ENCODE measurements at places on chromosomes 7 and 10.
A peak's percentile ranks its signal among the peaks of the same experiment; 100 is the strongest.

DNA sequence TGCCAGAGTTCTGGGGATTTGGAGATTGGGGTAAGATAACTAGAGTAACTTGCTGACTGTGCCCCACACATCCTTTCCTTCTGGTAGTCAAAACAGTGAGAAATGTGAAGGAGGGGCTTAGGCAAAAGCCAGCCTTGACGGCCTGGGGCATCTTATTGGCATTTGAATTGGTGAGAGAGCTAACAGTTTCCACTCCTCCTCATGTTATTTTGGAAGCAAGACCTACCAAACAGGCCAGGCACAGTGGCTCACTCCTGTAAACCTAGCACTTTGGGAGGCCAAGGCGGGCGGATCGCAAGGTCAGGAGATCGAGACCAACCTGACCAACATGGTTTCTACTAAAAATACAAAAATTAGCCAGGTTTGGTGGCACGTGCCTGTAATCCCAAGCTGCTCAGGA lies 596.6 kb downstream of the GRM8 start:
- peak; percentile 58 for DNase-seq

DNA sequence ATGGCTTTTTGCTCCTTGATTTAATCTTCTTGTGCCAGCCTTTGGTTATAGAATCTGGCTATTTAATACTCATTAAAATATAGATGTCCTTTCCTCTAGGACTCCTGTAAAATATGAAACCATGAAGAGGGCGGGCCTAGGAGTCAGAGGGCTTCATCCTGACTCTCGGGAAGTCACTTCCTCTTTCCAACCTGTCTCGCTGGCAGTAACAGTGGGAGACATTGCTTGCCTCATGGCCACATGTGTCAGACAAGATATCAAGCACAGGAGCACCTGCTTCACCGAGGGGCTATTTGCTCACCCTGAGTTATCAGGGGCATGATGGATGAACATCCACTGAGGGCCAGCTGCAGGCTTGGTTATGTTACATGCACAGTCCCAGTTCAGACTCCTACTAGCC lies 31.0 kb downstream of the SLIT1 start:
- peak; percentile 15 for DNase-seq

GRCh38 chr7:116776610-116777289 lies 85.6 kb upstream of the CAPZA2 start:
- DNase-seq = no peak

DNA sequence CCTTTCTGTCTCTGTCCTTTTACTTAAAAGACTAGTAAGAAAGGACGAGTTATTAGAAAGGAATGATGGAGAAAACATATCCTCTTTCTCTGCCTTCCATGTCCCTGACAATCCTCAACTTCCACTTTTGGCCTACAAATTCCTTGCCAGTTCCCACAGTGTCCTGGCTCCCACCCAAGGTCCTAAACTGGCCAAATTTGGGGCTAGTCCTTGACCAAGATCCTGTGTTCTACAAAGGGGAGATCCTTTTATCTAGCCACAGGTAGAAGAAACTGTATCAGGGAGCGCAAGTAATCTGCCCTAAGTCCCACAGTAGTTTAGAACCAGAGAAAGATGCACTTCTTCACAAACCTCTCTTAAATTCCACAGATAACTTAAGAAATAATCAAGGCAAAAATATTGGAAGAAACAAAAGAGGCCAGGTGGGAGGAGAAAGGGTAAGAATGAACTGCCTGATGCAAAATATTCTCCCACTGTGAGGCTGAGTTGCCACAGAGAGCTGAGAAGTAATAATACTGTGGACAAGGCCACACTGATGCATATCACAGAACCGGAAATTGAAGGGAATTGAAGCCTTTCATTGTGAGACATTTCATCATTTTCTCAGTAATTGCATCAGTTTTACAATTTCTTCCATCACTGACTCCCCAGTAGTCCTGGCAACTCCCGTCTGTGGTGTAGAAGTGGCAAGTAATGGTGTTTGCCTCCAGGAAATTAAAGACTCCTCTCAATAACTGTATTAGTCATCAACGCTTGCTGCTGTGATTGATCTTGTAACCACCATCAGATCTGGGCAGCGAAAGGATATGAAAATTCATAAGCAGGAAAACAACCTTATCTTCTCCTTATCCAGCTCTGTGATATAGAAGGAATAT lies 47.2 kb downstream of the DNAJC12 start:
- no peak for DNase-seq

DNA sequence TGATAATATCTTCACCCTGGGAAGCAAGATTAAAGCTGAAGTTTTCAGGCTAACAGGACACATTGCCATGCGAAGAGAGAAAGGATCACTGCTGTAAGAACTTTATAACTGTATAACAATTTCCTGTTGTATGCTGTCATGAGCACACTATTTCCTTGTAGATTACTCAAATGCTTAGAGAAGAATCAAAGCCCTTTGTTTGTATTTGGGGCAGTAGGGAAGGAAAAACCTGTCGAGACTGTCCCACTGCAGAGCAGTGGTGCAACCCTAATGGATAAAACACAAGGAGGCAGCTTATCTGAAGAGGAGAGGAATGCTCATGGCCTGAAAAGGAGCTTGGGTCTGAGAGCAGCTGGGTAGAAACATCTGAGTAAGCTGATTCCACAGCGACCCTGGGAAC lies 327.7 kb upstream of the NPSR1 start:
- DNase-seq = no peak

GRCh38 chr10:94103801-94104221 lies 110.1 kb downstream of the PLCE1 start:
- no peak for DNase-seq

GRCh38 chr7:150753239-150753638 lies 16.0 kb downstream of the GIMAP5 start:
- no peak for DNase-seq

GRCh38 chr10:127848226-127848625 lies 44.5 kb downstream of the CLRN3 start:
- peak; percentile 30 for DNase-seq

DNA sequence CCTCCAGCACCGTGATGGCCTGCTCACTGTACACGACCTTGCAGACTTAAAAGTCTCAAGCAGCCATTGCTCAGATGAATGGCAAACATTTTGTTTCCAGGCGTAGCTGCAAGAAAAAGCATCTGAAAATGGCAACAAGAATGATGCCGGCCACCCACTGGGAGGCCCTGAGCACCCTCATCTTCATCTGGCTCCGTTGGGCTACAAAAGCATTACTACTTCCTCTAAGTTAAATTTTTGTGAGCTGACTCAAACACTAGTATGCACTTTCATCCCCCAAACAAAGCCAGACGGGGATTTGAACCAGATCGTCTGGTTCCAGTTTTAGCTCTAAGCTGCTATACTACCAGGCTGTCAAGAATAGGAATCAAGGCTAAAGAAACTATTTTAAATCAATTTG lies 116.6 kb upstream of the CDK1 start:
- DNase-seq = peak; percentile 50

GRCh38 chr7:158060216-158060615 lies 527.4 kb downstream of the PTPRN2 start:
- no peak for DNase-seq

DNA sequence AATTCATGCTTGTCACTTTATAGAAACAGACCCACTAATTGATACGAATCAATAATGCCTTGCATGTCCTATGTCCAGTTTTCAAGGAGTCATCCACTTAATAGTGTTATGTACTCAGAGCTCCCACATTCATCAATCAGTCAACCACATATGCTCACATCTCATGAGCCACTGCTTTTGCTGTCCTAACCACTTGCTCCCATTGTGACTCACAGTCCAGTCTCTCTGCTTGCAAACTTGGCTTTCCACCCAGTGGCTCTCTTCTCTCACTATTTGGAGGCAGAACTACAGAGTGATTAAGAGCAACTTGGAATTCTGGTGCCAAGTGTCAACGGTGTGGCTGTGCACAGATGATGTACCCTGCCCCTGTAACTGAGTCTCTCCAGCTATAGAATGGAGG lies 166.0 kb downstream of the SNX13 start:
- DNase-seq = no peak

DNA sequence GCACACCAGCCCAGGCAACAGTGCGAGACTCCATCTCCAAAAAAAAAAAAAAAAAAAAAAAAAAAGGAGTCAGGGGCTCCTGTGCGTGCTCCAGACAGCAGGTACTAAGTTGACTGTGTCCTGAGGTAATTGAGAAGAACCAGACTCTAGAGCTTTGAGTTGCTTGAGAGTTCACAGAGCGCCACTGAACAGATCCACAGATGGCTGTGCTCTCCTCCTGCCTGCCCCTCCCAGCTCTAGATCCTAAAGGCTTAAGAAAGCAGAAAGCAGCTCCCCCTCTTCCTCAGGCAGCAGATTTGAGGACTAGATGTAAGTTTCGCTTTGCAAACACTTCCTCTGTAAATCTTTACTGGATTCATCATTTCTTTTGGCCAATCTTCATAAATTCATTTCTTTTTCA lies 38.7 kb downstream of the SHH start:
- peak; percentile 6 for DNase-seq

DNA sequence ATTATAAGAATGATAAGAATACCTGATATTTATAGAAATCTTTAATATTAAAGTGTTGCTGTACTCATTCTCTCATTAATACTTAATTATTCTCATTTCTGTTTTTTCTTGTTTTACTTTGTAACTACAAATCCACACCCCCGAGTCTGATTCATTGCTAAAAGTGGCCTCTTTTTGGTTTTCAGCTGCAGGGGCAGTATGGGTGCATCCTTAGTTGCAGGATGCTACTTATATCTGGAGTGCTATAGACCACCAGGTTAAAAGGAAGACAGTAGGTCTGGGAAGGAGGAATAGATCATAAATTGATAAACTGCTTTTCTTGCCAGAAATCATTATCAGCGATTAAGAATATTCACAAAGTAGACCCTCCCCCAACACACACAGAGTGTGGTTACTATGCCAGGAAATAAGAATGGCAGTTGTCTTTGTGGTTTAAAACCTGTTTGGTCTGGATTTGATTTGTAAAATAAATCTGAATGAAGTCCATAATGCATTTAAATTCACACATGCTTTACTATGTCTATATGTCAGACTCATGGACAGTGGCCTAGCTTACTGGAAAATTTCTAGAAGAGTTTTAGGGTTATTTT lies 96.5 kb downstream of the NRF1 start:
- no peak for DNase-seq

- DNase-seq = no peak
Measured at GRCh38 chr10:60281331-60281730, 108.3 kb downstream of the ANK3 start.

DNA sequence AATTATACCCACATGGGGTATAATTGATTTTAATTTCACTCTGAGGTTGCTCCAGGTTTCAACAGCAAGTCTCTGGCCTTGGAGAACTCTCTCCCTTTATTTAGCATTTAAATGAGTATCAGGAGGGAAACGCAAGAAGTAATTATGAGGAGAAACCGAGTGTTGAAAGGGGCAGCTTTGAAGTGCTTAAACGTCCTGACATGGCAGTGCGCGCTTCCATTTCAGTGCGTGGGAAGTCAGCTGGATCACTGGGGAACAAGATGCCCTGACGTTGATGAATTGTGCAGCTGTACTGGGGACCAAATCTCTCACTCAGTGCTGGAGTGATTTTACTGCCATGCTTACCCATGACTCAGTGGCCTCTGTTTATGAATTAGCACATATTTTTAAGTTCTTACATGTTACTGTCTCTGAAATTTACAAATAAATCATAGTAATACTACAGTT lies 106.0 kb upstream of the PRR15 start:
- DNase-seq = no peak

- peak; percentile 79 for DNase-seq
Measured at GRCh38 chr10:49115015-49115795, at the start of gene VSTM4. Gene VSTM4 (minus strand): TSS chr10:49115522. CDS start chr10:49115485, 37 bp downstream.

All from endodermal cell (in vitro differentiated cells).